Left cardiac atrium (tissue), 4 donors: ENCODE measurements at places on chromosomes 12 and 14. TPM values are rescaled to one million over a fixed set of nuclear protein-coding genes. Genes with fewer than 3 reads are reported as not detected.

The MIPOL1 gene
- total RNA-seq = 9.0 TPM

The RTL1 gene
- total RNA-seq = not detected

The RND1 gene
- total RNA-seq = 0.56 TPM

The TMCC3 gene
- total RNA-seq = 4.9 TPM

The SMCO2 gene
- total RNA-seq = not detected

The P2RX7 gene
- 3.0 TPM for total RNA-seq

The TPH2 gene
- total RNA-seq = not detected

- DNase-seq = no peak
Observed at GRCh38 chr12:121446750-121447149, 46.8 kb downstream of the RNF34 start.

DNA sequence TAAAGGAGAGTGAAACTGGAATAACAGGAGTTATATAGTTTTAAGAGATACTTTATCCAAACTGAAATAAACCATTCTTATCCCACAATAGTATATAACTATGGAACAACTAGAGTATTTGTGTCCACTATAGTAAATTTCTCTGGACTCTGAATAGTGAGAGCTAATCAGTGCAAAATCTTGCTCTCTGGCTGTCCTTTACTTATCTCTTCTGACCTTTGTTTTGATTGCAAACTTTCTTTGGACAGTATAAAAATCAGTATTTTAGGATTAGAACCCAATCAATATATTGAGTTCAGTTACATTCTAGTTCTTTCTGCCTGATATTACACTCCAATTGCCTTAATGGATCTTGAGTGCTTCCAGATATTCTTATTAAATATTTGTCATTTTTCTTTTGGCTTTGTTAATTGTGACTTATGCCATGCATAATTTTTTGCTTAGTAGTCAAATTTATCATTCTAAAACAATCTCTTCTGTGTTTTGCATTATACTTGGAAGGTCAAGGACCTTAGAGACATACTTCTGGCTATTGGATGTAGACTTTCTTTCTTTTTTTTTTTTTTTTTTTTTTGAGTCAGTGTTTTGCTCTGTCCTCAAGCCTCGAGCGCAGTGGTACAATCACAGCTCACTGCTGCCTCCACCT is 89.9 kb upstream of the AMN1 start:
- DNase-seq = no peak

DNA sequence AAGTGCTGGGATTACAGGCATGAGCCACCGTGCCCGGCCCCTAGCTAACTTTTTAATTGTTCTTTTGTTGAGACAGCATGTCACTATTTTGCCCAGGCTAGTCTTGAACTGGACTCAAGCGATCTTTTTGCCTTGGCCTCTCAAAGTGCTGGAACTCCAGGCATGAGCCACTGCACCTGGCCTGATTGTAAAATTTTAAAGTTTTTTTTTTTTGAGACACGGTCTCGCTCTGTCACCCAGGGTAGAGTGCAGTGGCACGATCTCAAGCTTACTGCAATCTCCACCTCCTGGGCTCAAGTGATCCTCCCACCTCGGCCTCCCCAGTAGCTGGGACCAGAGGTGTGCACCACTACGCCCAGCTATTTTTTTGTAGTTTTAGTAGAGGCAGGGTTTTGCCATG is 79.1 kb upstream of the SINHCAF start:
- no peak for DNase-seq

GRCh38 chr12:101021911-101022388 is 188.1 kb downstream of the SLC5A8 start:
- DNase-seq = no peak

DNA sequence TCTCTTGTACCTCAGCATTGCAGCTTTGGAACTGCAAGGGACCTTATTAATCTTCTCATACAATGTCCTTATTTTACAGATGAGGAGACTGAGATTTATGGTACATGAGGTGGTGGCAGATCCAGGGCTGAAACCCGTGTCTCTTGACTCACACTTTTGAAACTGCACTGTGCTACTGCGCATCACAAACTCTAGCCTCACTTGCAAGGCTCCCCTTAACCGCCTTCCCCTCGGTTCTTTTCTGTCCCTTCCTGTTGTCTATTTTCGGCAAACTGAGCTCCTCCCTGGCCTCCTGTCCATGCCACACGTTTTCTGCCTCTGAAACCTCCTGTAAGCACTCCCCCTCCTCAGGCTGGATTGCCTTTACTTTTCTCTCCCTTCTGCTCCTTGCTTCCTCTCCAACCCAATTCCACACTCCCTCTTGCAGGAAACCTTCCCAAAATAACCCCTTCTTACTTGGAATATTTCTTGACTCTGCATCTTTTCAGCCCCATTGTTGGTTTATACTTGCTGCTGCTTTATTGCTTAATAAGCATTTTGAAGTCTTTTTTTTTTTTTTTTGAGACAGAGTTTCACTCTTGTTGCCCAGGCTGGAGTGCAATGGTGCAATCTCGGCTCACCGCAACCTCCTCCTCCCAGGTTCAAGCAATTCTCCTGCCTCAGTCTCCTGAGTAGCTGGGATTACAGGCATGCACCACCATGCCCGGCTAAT is 72.4 kb upstream of the CISTR start:
- DNase-seq = no peak

- DNase-seq = no peak
Observed at GRCh38 chr12:102879-103168, 36.3 kb downstream of the IQSEC3 start.

GRCh38 chr14:89479802-89480201 is 62.8 kb upstream of the FOXN3 start:
- no peak for DNase-seq

- no peak for DNase-seq
Observed at GRCh38 chr14:50070840-50071548, 45.4 kb downstream of the VCPKMT start.

DNA sequence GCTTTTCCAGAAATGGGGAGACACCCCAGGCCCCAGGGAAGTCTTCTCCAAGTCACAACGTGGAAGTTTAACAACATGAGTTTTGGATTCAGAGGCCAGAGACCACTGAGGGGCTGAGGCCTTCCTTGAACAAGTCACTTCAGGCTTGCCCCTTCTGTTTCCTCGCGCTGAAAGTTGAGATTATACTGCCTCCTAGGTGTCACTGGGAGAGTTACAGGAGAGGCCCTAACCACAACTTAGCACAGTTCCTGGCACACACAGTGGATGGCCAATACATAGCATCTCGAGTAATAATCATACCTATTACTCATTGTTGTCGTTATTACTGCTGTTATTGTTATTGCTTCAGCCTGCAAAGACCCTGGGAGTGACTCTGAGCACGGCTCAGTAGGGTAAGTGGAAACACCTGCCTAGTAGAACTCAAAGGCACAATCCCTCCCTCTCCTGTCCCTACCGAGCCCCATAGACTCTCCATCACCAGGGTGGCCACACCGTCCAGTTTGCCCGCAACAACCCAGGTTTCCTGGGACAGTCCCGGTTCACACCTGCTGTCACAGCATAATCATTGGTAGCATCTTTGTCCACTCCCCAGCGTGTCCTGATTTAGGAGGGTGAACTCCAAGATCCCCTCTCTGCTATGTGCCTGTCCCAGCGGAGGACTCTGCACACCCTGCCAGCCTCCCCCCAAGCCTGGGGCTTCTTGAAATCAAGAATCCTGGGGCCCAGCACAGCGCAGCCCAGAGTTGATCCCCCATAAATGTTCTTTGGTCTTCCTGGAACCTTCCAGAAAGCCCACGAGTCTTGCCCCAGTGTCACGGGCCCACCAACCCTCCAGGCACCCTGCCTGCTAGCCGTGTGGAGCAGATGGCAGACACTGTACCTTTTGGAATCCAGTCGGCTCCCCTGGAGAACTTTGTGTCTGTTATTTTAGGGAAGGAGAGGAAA is 85.0 kb downstream of the SYNE3 start:
- no peak for DNase-seq

GRCh38 chr14:50452979-50453705 is 56.5 kb upstream of the CDKL1 start:
- no peak for DNase-seq

GRCh38 chr12:11730299-11731041 is 81.0 kb downstream of the ETV6 start:
- DNase-seq = no peak

DNA sequence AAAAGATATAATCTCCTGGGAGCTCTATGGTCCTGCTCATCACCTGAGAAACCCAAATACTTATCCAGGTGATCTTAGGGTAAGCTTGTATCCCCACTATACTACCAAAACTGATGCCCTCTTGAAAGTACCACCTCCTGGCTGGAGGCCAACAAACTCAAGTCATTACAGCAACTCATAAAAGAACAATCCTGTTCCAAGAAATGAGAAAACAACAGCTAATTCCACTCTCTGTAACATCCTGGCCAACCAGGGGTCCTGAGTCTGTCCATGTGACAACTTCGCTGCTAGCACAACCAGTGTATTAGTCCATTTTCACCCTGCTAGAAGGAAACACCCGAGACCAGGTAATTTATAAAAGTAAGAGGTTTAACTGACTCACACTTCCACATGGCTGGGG is 190.0 kb upstream of the BMP4 start:
- no peak for DNase-seq

DNA sequence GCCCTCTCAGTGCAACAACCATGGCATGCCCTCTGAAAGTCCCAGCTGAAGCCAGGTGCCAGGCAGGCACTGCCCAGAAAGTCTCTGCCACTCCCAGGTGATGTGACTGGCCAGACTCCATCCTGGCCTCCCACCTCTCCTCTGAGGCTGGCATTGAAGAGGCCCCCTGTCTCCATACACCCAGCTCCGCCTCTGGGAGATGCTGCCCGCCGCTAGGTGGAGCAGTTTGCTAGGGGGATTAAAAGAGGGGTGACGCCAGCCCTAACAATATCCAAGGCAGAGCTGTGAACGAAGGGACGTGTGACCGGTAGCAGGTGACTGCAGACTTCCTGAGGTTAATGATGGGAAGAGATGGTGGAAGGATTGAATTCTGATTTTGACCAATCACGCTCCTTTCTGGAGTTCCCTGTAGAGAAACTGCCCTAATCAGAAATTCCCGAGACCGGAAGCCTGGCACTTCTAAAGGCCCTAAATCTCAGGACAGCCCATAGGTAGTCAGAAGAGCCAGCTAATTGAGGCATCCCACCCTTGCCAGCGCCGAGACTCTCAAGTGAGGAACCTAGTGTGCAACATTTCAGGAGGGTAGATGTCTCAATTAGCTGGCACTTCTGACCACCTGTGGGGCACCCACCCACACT is 8.3 kb upstream of the PLEK2 start:
- no peak for DNase-seq
